ENCODE measurements at places on chromosomes 13 and 19. TPM values are rescaled to one million over a fixed set of nuclear protein-coding genes. Genes with fewer than 3 reads are reported as not detected.

Gene ZNF382
- total RNA-seq: 0.78 TPM

Gene AMH
- 0.35 TPM for total RNA-seq

Gene FOSB
- 19.0 TPM for total RNA-seq

Gene GAS6
- total RNA-seq: 128 TPM

Gene DKKL1
- not detected for total RNA-seq

Gene MYH14
- 43.9 TPM for total RNA-seq

Gene KLK8
- total RNA-seq: 56.3 TPM

Gene HCST
- not detected for total RNA-seq

Gene ZNF615
- 5.6 TPM for total RNA-seq

Data from airway epithelial cell (primary cell).